ENCODE measurements at places on chromosomes 6 and 20.

DNA sequence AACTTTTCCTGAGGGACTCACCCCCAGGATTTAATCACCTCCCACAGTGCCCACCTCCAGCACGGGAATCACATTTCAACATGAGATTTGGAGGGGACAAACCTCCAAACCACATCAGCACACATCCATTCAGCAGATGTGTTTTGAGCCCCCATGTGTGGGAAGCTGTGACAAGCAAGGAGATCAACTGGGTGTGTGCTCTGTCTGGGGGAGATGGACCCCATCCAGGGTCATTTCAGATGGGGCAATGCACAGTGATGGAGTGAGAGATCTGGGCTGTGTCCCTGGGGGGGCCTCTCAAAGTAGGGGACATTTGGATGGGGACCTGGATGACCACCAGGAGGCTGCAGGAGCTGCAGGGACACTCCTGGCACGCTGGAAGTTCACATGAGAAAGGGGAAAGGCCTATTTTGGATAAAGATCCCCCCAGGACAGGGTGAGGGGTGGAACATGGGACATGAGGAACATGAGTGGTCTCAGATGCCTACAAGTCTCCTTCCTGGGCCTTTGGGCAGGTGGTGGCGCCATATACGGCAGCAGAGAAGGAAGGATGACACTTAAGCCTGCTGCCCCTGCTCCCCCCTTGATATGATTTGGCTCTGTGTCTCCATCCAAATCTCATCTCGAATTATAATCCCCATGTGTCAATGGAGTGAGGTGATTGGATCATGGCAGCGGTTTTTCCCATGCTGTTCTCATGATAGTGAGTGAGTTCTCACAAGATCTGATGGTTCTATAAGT lies 49.6 kb downstream of the SLC2A10 start:
- peak; percentile 80 for DNase-seq

GRCh38 chr6:19368511-19368910 lies 468.7 kb upstream of the ID4 start:
- DNase-seq: no peak

DNA sequence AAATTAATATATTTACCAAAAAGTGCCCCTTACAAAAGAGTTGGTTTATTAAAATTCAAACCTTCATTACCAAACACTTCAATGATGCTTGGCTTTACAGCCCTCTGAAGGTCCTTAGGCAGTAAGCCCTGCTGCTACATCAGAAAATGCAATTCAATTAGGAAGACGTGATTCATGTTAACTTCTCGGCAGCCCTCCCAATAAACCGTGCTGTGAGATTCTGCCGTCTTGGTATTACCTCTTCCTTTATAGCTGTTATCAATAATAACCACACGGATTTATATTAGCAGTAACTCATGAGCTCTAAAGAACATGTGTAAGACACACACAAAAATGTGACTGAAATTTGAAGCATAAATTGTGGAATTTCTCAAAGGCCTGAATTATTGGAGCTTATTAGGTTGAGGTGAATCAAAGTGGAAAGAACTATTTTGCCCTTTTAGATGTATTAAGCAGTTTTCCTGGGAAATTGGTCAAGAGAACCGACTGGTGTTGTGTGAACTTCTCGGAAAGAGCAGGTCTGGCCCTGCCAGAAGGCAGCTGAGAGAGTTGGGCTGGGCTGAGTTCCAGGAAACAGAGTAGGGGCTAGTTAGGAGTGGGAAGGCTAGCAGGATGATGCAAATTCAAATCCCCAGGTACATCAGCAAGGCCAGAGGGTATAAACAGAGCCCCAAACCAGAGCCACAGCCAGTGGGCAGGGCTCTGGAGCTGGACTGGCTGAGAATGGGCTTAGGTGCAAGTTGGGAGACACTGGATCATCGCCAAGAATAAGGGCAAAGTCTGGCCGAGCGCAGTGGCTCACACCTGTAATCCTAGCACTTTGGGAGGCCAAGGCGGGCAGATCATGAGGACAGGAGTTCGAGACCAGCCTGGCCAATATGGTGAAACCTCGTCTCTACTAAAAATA lies 33.1 kb downstream of the FGD2 start:
- DNase-seq: peak; percentile 6

- DNase-seq: no peak
Measured at GRCh38 chr6:83844170-83844569, 9.0 kb upstream of the RIPPLY2 start.

- DNase-seq: no peak
Measured at GRCh38 chr20:37236462-37236861, 25.2 kb downstream of the GHRH start.

DNA sequence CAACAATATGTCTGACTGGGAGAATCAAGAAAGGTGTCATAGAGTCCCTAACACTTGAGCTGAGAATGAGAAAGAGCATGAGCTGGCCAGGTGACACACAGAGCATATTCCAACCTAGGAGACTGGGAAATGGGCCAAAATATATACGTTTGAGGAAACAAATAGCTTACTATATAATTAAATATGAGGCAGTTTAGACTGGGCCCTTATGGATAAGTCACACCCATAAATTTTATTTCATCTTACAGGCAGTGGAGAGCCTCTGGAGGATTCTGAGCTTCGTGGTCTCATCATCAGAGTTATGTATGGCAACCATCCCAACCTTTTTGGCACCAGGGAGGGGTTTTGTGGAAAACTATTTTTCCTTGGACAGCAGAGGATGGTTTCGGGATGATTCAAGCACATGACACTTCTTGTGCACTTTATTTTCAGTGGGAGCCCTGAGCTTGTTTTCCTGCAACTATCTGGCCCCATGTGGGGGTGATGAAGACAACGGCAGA lies 12.9 kb upstream of the NQO2 start:
- no peak for DNase-seq

- no peak for DNase-seq
Measured at GRCh38 chr6:69880601-69881000, 14.2 kb downstream of the COL19A1 start.

GRCh38 chr6:158367816-158368215 lies 55.6 kb downstream of the TULP4 start:
- DNase-seq: no peak

DNA sequence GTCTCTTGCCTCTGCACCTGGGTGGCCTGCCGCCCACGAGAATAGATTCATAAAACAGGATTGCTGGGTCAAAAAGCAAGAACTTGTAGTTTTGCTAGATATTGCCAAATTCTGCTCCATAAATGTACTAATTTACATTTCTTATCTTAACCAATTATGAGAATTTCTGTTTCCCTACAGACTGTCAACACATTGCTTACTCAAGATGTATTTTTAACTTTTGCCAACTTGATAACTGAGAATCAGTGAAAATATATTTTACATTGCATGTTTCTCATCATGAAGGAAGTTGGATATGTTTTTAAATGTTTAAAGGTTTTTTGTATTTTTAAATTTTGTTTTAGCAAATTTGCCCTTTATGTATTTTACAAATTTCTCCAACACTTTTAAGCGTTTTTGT lies 664.8 kb downstream of the MMUT start:
- DNase-seq: no peak

DNA sequence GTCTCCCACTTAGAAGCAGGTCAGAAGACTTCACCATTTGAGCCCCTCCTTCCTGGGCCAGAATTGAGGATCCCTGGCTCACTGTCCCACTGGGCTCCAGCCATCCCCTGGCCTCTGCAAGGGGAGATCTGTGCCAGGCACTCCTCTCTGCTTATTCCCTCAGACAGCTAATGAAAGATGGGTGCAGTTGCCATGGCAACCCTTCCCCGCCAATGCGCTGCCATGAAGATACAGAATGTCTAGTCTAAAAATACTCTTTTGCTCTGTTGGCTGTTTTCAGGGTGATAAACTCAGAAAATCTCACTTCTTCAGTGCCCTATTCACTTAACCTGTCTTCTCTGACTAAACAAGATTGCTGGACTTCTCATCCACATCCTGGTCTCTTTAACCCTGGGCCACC lies 13.6 kb upstream of the TTLL2 start:
- no peak for DNase-seq

- DNase-seq: no peak
Measured at GRCh38 chr6:114740547-114740946, 397.7 kb upstream of the HS3ST5 start.

DNA sequence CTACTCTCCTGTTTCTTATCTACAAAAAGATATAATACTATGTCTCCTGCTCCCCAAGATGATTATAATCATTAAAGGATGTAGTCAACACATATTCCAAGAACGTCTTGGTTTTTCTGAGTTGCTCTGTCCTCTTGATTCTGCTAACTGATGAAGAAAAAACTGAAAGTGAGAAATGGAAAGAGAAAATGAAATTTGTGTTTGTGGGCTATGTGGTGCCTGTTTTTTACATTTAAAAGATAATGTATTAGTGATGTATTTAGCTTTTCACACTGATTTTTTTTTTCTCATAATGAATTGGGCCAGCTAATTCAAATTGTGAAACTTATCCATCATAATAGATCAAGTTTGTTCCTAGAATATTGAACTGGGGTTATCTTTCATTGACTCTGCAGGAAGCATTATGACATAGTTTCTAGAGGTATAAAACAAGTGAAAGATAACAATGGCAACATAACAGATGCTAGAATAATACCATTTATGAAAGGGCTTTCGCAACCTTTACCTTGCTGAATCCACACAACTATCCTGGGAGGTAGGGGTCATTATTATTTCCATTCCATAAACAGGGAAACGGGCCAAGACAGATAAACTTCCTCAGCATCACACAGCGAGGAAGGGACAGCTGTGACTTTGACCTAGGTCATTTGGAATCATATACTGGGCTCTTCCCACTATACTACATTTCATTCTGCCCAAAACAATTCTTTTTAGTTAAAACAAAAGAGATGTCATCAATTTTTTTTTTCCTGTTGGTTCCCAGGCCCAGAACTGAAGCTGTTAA lies 336.7 kb downstream of the GJA1 start:
- DNase-seq: no peak

DNA sequence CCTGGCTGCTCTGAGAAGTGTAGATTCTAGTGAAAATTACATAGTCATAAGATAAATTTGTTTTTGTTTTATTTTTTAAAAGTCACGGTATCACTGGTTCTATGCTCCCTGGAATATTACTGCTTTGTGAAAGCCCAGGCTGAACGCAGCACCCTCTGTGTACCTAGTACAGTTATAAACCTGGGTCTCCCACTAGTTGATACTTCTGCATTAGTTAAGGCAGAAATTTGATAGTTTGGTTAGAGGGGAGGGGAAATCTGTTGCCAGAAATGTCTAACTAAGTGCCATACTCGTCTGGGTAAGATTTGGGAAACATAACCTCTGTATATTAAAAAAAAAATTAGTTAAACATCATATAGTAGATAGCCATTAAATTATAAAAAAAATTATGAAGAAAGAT lies 110.6 kb upstream of the TRAF3IP2 start:
- DNase-seq: no peak

GRCh38 chr6:110646419-110646698 lies 168.9 kb downstream of the CDK19 start:
- no peak for DNase-seq

- DNase-seq: no peak
Measured at GRCh38 chr6:165697171-165697570, 34.1 kb upstream of the PDE10A start.

GRCh38 chr6:7728855-7729590 lies 3.1 kb downstream of the BMP6 start:
- peak; percentile 55 for DNase-seq

- DNase-seq: no peak
Measured at GRCh38 chr6:73612611-73613010, 41.2 kb downstream of the SLC17A5 start.

DNA sequence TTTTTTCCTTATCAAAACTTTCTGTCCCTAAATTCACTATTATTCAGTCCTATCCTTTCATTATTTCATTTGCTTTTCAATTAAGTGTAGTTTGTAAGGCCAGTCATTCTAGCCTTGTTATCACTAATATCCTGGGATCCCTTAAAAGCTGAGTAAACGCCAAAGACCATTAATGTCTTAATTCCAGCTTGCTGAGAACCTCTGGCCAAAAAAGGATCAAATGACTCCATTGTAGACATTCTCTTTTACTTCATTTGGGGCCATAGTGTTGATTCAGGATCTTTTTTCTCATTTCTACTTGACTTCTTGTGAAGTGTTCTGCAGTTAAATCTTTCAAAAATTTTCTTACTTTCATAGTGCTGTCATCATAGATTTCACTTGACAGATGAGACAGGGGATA lies 379.7 kb downstream of the LAMA2 start:
- no peak for DNase-seq

DNA sequence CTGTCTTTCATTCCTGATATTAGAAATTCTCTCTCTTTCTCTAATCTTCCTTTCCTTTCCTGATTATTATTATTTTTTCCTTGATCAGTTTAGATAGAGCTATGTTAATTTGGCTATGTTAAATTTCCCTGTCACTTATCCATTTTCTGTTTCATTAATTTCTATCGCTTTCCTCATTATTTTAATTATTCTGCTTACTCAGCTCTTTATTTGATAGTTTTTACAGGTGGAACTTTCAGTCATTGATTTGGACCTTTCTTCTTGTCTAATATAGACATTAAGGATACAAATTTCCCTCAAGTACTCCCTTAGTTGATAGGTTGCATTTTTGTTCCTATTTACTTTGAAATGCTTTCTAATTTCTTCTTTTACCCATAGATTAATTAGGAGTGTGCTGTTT lies 442.3 kb downstream of the CDH26 start:
- no peak for DNase-seq

GRCh38 chr20:18397030-18397429 lies 69.8 kb downstream of the DZANK1 start:
- DNase-seq: no peak

- DNase-seq: no peak
Measured at GRCh38 chr6:120945905-120946594, 388.2 kb downstream of the TBC1D32 start.

GRCh38 chr6:44663860-44664634 lies 276.5 kb downstream of the CDC5L start:
- DNase-seq: no peak

DNA sequence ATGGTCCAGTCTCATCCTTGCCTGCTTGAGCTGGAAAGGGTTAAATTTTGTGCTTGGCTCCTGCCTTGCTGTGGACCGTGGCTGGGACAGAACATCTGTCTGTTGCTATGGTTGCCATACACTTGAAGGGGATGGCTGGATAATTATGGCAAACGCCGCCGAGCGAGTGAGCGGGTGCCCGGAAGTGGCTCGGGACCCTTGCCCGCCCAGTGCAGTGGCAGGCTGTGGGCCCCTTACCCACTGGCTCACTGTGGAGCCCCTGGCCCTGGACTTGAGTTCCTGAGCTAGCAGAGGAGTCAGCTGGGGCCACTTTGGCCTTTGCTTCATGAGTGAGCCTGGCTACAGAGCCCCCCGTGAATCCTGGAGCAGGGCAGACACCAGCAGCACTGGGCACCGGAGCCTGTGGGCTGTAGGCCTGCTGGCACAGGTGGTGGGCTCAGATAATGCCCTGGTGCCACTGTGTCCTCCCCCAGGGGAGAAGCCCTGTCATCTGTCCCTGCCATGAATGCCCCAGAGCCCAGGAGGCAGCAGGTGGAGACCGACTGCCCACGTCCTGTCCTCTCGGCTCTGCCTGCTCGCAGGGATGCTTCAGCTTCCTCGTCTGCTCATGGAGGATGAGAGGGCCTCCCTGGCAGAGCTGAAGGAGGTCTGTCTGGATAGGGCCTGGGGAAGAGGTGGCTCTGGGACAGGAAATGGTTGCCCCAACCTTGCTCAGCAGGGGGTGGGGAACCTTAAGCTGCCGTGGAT lies 25.5 kb upstream of the NOL4L start:
- peak; percentile 82 for DNase-seq

GRCh38 chr20:48597521-48598302 lies 230.1 kb downstream of the PREX1 start:
- peak; percentile 72 for DNase-seq

Measured in NCI-H524 (cell line).